Breast epithelium (tissue), 4 donors: ENCODE measurements at places on chromosomes 5 and 9.
A peak's percentile ranks its signal among the peaks of the same experiment; 100 is the strongest.

- no peak for DNase-seq
Measured at GRCh38 chr5:67495072-67495471, 298.5 kb upstream of the CD180 start.

- no peak for DNase-seq
Measured at GRCh38 chr5:143350751-143351602, 52.5 kb downstream of the NR3C1 start.

DNA sequence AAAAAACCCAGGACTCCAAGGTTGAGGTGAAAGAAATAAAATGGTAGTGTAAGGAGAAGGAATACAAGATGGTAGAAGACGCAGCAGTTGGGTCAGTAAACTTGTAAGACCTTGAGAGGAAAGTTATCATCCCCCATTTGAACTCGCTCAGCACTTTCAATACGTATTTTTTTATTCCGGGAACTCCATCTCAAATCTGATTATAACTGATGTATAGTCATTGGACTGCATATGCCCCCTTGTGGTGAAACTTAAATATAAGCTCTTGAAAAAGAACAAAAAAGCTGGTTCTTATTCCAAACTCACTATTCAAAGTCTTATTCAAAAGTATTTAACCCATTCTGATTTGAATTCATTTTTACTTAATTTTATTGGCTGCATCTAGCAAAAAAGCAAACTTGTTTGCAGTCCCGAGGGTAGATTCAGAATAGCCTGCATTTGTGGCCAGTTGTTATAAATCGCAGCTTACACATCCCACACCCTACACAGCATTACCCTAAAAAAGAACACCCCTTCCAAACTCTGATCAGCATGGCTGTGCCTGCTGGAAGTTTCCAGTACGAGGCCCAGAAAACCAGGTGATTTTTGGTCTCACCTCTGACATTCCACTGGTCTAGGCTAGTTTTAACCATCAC is 118.0 kb downstream of the ESM1 start:
- DNase-seq: no peak

GRCh38 chr5:24142341-24142740 is 502.4 kb downstream of the CDH10 start:
- DNase-seq: no peak

GRCh38 chr5:135539430-135540005 is 3.8 kb upstream of the NEUROG1 start:
- DNase-seq: no peak

DNA sequence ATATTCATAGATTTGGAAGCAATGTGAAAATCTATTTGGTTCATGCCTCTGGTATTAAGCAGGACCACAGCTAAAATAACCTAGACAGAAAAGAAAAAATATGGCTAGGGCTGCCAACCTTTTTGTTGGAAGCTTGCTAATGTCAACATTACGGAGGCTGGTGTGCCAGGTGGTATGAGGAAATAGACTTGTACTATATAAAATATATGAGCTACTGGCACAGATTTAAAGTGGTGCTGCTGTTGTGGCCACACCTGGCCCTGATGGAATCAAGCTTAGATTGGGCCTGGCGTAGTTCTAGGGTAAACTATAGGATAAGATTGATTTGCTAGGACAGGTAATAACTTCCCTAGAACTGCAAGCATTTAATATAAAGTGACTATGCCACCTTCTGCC is 10.6 kb upstream of the PARP8 start:
- DNase-seq: no peak

GRCh38 chr5:83179966-83180365 is 102.6 kb downstream of the XRCC4 start:
- no peak for DNase-seq

- no peak for DNase-seq
Measured at GRCh38 chr5:39896706-39897105, 471.9 kb upstream of the DAB2 start.

- DNase-seq: no peak
Measured at GRCh38 chr5:11040345-11040744, 279.3 kb upstream of the DAP start.

GRCh38 chr5:4976902-4977301 is 163.2 kb upstream of the ADAMTS16 start:
- no peak for DNase-seq

DNA sequence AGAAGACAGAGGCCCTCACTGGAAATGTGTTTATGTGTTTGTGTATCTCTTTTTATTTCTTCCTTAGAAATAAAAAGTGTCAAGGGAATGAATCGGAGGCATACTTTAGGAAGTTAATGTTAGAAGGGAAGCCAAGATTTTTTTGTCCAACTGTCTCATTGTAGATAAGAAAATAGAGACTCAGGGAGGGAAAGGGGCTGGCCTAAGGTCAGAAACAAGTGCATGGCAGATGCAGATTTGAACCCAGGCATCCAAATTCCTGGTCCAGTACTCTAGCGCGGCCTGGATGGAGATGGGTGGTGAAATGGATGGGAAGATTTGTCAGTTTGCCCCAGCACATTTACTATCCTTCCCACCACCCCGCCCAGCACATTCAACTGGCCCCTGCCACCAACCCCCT is 19.8 kb upstream of the TNIP1 start:
- DNase-seq: no peak

- DNase-seq: no peak
Measured at GRCh38 chr9:134384811-134385479, 58.7 kb downstream of the RXRA start.

GRCh38 chr5:38420691-38421390 is 135.6 kb downstream of the LIFR start:
- peak; percentile 29 for DNase-seq
